ENCODE measurements at places on chromosomes 7 and 10.

GRCh38 chr7:44771358-44771757 is 22.7 kb downstream of the ZMIZ2 start:
- peak; percentile 29 for DNase-seq

DNA sequence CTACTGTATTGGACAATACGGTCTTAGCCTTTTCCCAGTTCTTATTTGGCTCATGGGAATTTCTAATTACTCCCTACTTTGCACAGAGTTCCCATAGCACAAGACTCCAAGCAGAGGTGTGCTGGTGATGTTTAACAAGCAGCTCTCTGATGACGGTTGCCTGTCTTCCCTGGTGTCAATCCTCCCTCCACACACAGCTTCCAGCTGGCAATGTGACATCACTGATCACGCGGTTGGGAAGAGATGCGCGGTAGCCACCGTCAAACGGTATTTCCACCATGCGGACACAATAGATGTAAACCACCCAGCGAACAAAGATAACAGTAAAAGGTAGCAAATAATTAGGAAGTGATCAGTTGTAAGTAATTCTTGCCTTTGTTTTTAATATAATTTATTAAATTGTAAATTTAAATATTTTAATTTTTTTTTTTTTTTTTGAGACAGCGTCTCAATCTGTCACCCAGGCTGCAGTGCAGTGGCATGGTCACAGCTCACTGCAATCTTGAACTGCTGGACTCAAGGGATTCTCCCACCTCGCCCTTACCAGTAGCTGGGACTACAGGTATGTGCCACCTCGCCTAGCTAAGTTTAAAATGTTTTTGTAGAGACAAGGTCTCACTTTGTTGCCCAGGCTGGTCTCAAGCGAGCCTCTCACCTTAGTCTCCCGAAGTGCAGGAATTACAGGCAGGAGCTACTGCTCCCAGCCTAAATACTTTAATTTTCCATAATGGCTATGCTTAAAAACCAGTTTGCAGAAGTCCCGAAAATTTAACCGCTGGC is 36.3 kb upstream of the IL15RA start:
- DNase-seq = peak; percentile 61

DNA sequence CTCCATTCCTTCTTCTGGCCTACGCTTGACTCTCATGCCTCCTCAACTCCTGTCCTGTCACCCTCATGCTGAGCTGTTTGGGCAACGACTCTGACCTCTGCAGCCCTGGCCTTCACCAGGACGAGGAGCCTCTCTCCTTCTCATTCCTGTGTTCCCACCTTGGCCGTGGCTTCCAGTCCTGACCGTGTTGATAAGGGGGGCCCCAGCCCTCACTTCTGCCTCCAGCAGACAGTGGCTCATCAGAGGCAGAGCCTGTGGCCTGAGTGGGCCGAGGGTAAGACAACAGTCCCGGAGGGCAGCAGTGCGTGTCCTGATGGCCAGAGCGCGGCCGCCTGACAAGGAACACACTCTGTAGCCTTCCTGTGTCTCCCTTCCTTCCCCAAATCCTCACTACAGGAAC is 61.7 kb upstream of the UBE3C start:
- DNase-seq = no peak

- no peak for DNase-seq
Measured at GRCh38 chr7:17951742-17952254, 11.5 kb upstream of the SNX13 start.

- DNase-seq = no peak
Measured at GRCh38 chr7:45683556-45684148, 109.5 kb downstream of the ADCY1 start.

DNA sequence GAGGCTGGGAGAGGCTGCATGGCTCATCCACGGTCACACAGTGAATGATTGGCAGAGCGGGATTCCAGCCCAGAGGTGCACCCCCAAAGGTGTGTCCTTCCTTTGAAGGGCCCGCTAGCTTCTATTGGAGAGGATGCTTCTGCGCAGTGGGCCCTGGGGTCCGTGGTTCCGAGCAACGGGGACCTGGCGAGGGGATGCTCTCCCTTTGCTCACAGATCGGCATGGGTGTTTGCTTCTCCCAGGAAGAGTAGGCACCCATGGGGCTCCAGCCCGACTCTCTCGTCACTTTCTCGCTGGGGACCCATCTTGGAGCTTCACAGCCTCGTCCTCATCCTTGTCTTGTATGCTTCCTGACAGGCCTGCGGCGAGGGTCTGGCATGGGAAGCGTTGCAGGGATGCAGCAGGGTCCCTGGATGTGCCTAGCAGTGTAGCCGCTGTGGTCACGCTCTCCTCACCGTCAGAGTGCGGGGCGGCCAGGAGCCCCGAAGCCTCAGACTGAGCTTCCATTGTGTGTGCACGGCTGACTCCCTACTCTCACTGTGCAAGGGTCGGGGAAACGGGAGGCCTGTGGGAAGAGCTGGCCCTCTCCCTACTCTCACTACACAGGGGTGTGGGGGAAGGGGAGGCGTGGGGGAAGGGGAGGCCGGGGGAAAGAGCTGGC is 538.5 kb upstream of the FOXK1 start:
- DNase-seq = no peak

DNA sequence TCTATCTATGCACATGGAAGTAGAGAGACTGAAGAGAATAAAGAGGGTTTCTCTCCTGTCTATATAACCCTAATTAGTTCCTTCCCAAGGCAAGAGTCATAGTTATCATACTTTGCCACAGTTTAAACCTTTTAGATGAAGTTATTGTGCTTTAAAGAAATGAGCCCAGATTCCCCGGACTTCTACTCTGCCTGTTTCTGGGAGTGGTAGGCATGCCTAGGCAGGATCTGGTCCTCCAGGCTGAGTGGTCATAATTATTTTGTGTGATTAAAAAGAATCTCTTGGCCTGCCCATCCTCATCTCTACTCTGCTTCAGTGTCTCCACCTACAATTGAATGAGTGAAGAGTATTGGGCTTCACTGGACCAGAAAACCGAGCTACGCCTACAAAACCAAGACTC is 179.2 kb downstream of the IMMP2L start:
- no peak for DNase-seq

GRCh38 chr7:66886152-66886551 is 34.9 kb upstream of the TMEM248 start:
- no peak for DNase-seq

DNA sequence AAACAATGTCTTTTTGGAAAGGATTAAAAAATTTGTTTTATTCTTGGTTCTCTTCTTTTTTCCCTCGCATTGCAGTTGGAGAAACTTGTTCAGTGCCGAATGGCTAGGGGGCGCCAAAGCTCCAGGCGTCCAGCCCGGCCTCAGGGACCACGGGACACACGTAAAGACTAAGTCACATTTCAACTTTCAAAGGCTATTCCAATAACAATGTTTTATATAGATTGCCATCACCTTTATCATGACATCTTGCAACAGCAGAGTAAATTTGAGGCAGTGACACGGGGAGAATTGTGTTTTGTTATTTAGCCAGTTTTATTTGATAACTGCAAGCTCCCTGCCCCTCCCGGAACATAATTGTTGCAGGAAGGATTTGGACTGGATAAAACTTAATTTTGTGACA is 2.2 kb upstream of the IGFBP3 start:
- DNase-seq = peak; percentile 86

DNA sequence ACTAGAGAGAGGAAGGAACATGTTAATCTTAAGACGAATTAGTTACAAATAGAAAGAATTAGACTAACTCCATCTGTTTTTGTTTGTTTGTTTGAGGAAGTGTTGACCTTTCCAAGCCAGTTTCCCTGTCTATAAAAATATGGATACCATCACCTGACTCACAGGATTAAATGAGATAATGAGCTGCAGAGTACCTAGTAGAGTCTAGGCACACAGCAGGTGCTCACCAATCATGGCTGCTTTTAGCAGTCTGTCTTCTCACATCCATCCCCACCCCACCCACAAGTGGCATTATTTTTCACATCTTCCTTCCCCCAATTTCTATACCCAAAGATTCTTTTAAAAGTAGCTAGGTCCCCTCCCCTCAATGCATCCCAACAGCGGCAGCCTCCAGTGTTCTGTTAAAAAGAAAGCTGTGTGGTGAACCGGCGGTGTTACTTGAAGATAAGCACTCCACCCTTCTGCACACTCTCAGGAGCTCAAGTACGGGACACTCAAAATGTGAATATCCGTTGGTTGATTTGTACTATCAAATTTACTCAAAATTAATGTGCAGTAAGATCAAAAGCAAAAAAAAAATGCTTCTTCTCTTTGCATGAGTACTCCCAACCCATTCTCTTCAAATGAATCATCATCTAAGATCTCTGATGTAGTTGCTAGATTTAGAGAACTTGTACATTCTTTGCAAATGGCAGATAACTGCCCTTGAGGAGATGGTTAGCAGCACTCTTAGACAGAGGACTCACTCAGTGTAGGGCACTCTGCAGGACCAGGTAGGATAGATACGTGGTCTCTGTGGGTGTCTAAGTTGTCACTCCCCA is 145.4 kb upstream of the ASAH2 start:
- no peak for DNase-seq

DNA sequence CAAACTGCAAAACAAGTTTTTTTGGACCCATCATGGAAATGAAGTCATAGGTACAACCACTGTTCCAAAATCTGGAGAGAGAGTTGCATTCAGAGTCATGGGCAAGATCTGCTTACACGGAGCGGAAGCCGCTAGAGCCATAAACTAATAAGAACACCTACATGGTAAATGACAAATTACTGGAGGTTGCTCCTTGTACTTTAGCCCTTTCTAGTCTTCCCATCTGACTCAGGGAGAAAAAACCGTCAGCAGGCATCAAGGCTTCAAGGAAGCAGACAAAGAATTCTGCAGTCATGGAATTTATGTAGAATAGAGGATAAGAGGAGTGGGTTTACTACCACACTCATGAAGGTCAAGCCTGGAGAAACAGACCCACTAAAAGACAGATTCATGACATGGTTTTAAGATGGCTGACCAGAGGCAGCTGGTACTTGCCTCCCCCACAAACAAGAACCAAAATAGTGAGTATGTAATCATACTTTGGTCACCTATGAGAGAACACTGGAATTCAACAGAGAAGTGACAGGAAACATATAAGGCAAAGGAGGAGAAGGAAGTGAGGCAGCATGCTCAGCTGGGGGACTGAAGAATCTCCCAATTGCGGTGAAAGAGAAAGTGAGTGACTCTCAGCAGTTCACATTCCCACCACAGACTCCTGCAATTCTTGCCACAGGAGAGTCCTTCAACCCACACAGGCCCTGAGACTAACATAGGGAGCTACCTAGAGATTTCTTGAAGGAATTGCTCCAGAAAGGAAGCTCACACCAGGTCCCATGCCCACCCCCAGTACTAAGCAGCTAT is 42.4 kb upstream of the ASAH2 start:
- no peak for DNase-seq

DNA sequence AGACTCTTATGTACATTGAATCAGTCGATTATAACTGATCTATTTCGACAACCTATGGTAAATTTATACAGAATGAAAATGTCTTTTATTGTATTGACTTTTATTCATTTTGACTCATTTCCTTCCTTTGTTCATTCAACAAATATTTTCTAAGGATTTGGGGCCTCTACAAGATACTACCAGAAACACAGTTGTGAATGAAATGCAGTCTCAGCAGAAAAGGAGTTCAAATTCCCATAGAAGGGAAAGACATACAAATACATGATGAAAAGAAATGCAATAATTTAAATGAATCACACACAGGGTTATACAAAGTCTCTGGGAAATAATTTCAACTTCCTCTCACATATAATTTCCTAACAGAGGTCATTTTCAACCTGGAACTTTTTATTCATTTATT is 134.0 kb upstream of the SEMA3A start:
- DNase-seq = no peak

- peak; percentile 66 for DNase-seq
Measured at GRCh38 chr10:104127411-104127810, 5.4 kb downstream of the SFR1 start.

DNA sequence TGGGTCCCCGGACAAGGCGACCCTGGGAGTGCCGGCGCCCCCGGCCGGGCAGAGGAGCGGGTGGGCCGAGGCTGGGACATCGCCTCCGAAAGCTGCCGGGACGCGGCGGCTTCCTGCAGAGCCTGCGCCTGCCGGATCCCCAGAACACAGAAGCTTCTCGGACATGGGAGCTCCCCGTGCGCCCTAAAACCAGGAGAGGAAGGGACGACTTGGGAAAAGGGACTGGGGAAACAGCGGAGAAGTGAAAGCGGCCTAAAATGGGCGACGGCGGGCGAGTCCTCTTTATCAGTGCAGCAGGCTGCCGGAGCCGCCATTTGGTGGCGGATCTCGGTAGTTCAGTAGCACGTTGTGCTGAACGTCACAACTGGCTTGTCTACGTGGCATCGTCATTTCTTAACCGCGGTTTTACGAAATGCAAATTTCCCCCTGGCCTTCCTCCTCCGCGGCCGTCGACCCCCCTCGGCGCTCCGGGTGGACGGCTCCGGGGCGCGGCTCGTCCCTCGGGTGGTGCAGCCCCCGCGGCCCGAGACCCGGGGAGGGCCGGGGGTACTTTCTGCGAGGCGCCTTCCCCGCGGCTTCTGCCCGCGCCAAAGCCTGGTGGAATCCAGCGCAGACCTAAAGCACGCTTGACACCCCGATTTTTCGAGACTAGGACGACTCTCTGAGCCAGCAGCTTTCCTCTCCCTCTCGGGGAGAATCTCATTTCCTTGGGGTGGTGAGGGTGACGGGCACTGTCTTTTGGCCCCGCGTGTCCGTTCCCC is 9.9 kb upstream of the SPAG6 start:
- peak; percentile 90 for DNase-seq

GRCh38 chr10:12391206-12391605 is 41.9 kb downstream of the CAMK1D start:
- DNase-seq = no peak

GRCh38 chr10:12470719-12471118 is 121.4 kb downstream of the CAMK1D start:
- DNase-seq = peak; percentile 65

GRCh38 chr10:81108516-81109199 is 571.0 kb downstream of the SH2D4B start:
- DNase-seq = peak; percentile 19

DNA sequence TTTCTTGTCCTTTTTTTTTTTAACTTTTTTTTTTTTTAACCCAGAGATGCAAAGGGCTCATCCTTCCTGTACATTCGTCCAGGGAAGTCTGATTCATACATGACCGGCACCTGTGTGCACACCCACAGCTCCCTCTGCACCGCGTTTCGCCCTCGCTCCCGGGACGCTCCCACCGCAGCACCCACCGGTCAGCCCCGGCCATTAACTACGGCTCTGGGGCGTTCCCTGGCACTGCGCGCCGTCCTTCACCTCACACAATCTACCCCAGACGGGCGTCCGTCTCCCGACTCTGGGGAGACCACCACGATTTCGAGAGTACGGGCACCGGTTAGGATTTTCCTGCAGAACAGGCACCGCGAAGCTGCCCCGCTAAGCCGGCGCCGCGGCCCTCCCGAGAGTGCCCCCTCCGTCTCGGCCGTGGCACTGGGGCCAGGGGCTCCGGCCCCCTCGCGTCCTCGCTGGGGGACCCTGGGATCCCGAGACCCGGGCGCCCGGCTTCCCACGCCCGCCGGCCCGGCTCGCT is 452 bp downstream of the ATE1 start:
- DNase-seq = peak; percentile 83

- DNase-seq = peak; percentile 74
Measured at GRCh38 chr7:22444181-22444971, 55.6 kb downstream of the STEAP1B start.

Data from DMS53 (cell line).